ENCODE measurements at places on chromosomes 12 and 14.

- no peak for DNase-seq
Measured at GRCh38 chr12:129446696-129447095, 457.1 kb downstream of the TMEM132D start.

DNA sequence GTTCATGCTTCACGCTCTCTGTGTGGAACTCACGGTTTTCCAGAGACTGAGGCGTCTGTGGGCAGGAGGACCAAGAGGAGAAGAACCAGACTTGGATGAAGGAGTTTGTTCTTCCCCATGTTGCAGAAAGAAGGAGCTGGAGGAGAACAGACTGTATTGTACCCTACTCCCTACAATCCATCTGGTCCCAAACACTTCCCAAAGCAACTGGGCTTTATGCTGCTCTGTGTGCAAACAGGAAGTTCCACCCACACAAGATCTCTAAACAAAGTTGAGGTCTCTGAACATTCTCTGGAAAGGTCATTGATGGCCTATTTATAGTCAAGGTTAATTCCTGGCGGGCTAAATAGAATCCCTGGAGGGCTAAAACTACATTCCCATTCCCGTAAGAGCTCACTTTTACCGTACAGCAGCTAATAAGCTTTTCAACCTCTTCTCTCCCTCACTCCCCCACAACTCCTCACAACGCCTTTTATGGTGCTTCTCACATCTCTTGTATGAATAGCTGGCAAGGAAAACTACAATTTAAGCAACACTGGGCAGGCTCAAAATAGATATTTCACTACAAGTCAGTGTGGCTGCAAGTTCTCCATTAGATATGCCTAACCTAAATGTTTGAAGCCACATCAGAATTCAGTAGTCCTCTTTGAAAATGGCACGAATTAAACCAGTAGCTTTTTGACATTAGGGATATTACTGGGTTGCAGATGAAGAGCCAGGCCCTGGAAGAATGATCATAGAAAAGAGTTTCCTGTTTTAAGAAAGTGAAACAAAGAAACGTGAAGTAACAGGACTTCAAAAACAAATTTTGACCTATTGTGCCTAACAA lies at the start of gene A2M:
Gene A2M, minus strand, starts transcription at position 189 of the 829 bp plus-strand sequence. Its CDS starts 70 bp downstream, at position 119.
- DNase-seq: no peak

GRCh38 chr14:94381149-94382030 lies 7.0 kb downstream of the SERPINA1 start:
- no peak for DNase-seq

DNA sequence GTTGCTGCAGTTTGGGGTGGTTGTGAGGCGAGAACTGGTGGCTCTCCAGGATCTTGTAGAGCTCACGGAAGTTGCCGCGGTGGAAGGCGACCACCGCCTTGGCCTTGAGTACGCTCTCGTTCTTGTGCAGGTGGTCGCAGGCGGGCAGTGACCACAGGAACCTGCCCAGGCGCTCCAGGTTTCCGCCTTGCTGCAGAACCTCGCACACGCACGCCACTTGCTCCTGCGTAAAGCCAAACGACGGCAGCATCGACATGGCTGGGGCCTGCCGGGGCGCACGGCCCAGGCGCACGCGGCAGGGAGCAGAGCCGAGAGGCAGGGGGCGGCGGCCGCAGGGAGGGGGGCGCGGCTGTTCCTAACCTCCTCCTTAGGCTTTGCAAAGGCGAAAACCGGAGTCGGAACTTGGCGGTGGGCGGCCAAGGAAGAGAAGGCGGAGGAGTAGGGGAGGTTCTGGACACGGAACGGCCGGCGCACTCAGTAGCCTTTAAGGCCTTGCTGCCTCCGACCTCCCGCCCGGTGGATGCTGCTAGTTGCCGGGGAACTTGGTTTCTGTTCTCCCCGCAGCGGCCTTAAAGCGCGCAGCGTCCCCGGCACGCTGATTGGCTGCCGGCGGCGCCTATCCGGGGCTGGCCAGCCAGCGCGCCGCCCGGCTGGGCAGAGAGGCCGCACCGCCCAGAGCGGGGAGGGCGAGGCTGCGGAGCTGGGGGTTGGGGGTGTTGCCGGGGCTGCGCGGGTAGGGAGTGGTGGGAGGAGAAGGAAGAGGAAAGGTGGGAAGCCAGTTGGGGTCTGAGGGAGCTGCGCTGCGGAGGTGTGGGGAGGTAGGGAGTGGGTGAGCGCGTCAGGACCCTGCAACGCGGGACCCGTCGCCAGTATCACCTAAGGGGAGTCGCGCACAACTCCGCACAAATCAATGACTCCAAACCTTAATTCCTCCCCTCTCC lies at the start of gene SIX1:
Gene SIX1, minus strand, starts transcription at position 544 of the 941 bp plus-strand sequence. Its CDS starts 288 bp downstream, at position 256.
- peak; percentile 86 for DNase-seq

DNA sequence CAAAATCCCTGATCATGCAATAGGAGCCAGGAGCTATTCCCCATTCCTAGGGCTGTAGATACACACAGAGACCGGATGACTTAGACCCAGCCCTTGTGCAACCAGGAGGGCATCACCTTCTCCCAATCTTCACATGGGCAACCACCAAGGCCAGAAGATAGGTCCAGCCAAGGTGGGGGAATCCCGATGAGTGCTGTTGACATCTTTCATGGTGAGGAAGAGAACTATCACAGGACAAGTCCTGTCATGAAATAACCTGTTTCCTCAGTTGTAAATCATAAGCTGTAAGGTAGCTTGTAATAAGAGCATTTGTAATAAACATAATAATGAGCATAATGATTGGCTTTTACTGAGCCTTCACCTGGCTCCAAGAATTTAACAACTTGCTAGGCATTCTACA lies 89.5 kb downstream of the GCH1 start:
- DNase-seq: no peak

DNA sequence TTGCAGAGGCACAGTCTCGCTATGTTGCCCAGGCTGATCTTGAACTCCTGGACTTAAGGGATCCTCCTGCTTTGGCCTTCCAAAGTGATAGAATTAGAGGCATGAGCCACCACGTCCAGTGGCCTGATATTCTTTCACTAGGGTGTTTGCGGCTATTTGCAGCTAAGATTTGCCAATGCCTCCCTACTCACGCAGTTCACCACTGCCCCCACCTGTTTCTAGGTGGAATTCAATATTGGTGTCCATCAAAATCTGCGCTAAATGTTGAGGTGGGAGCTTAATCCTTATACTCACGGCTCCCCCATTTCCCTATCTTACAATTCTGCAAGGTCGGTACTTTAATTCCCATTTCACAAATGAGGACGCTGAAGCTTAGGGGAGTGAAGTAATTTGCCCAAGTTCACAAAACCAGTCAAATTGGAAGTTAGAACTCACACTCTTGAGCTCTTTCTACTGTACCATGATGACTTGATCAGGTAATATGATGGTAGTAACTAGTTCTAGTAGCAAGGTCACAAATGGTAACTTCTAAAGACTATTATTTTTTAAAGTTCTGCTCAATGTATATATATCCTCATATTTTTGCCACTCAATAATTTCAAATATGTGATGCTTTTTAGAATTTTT lies 22.1 kb upstream of the LRRC9 start:
- peak; percentile 42 for DNase-seq

GRCh38 chr12:103327676-103328075 lies 168.1 kb downstream of the C12orf42 start:
- no peak for DNase-seq

DNA sequence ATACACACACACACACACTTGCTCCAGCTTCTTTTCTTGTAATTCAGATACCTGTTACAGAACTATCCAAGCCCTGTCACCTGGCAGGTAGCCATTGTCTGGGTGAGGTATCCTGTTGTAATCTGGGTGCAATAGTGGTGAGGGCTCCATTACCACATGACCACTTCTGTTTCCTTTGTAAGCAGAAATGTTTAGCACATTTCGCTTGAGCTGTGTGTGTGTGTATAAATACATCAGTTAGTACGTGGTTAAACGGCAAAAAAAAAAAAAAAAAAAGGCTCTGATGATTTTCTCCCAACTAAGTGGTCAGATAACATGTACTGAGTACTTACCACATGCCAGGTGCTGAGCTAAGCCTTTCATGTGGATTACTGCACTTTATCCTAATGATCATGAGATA lies 129.3 kb upstream of the SSTR1 start:
- no peak for DNase-seq

- DNase-seq: no peak
Measured at GRCh38 chr14:74934041-74934440, 11.0 kb upstream of the RPS6KL1 start.

DNA sequence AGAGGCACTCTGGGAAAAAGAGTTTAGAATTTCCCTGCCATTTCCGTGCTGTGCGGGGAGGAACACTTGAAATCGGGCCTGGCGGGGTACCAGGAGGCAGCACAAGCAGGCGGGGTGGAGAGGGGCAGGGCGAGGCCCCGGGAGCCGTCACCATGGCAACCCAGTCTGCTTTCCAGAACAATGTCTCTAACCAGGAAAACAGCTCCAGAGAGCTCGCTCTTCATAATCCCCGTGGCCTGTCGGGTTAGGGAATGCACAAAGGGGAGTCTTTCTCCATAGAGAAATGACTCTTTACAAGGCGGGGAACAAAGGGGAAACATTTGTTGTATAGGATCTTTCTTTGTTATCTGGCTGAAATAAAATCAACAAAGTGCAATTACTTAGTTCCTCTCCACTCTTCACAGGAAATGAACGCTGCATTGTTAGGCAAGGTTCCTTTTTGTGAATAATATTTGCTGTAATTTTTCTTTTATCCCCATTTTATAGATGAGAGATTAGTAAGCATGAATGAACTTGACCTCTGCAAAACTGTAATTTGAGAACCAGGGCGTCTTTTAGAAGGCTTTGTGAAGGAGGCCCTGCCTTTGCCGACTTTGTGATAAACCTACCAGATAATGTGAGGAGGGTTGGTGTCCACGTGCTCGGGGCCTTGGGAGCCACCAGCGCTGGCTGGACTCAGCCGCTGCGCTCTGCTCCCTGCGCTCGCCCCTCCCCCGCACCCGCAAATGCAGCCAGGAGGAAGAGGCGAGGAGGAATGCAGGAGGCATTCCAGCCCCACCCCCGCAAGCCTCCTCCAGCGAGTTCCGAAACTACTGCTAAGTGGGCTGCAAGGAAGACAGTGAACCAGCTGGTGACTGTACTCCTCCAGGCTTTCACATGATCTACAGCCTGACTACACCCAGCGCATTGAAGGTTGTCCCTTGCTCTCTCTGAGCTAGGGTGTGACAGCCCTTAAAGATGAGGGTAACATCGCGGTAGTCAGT lies 105.2 kb upstream of the ATF7IP start:
- peak; percentile 85 for DNase-seq

DNA sequence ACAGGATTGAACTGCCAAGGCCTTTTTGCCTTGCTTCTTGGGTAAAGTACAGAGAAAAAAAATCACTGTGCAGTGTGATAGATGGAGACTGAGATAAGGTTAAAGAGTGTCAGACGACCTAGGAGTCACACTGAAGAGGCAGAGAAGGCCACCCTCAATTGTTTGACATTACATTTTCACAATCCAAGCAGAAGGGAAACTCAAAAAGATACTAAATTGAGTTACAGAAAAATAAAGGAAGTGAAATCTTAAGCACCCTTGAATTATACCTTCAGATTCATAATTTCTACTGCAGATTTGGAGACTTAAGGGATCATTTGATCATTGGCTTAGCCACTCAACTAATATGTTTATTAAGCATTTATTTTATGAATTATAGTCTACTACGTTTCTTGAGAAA lies 97.1 kb downstream of the MYF5 start:
- no peak for DNase-seq

- no peak for DNase-seq
Measured at GRCh38 chr14:37695866-37696265, 100.4 kb downstream of the TTC6 start.

DNA sequence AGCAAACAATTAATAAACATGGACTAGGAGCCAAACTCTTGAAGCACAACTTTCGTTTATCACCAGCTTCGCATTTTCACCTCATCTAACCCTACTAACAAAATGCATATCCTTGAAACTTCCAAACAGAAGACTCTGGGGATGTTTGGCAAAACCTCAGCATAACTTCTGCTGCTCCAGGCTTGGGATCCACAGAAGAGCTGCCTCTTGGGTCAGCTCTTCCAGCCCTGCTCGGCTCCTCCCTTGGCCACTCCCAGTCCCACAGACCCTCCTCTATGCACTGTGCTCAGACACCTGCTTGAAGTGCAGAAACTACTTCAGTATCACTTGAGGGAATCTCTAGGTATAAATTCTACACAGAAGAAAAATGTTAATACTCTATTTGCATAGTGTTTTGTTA lies 110.0 kb upstream of the AMIGO2 start:
- DNase-seq: no peak

GRCh38 chr14:49865431-49865859 lies 12.9 kb upstream of the NEMF start:
- DNase-seq: peak; percentile 76

GRCh38 chr14:89280600-89280999 lies 136.4 kb downstream of the FOXN3 start:
- no peak for DNase-seq

DNA sequence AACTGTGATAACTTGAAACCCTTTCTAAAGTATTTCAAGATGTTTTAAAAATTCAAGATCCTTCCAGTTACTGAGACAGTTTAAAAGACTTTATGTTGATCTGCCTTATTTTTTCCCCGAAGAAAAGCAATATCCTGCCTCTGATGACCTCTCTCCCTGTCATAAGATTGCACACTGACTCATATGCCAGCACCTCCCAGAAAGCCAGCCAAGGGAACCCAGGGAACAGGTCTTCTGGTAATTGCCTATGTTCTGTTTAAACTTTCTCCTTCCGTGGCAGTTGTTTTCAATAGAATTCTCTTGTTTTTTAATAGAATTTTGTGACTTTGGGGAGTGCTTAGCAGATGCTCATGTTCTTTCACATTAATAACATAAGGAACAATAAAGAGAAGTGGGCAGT lies 300.2 kb upstream of the PRKD1 start:
- no peak for DNase-seq

DNA sequence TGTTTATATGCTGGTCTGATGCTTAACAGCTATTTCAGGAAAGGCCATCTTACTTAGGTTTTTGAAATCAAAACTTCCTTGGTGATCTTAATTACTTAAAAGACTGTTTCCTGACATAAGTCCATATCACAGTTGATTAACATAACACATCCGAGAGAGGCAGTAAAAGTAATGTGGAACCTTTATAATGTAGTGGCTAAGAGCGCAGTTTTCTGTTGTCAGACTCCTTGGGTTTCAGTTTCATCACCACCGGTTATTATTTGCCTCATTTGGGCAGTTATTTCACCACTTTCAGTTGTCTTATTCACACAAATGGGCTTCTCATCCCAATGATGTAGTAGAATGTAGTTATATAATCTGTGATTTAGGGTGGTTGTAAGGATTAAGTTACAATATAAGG lies 30.9 kb downstream of the TBC1D15 start:
- DNase-seq: no peak

GRCh38 chr14:101005447-101005846 lies 101.9 kb upstream of the RTL1 start:
- no peak for DNase-seq

DNA sequence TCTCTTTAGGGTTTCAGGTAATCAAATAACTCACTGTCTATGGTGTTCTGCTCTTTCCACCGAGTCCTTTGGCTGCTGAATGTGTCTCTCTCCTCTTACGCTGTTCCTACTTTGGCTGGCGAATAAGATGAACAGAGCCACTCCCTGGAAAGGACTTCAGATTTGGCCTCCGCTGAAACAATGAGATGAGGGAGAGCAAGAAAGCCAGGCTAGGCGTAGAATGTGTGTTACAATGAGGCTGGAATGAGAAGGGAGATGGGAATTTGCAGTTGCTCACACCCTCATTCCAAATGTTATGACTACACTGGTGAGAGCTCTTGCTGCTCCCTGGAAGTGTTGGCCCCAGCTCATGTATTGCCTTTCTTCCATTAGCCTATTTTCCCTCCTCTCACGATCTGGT lies at the start of gene MFAP5:
Gene MFAP5, minus strand, starts transcription at position 234 of the 400 bp plus-strand sequence. CDS start 722 bp downstream, outside the sequence.
- no peak for DNase-seq

Data from retina (tissue), 1 donor.